T1000 (cell line): ENCODE measurements at places on chromosomes 16 and 17.

DNA sequence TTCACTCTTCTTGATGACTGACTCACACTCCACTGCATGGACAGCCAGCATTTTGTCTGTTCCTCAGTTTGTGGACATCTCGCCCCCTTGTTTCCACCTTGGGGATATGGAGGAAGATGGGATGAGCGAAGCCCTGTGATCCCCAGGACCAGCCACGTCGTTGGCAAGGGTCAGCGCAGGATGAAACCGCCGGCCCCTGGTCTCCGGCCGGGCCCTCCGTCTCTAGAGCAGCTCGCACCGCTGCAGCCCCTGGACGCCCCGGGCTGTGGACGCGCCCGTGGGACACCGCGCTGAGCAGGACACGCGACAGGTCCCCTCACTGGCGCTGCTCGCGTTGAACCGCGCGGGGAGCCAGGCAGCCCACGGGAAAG is 604 bp upstream of the ZC3H18 start:
- DNase-seq = no peak

- no peak for DNase-seq
Measured at GRCh38 chr17:38970128-38970527, 2.9 kb upstream of the FBXO47 start.

GRCh38 chr16:22369221-22369811 is 5.1 kb downstream of the CDR2 start:
- DNase-seq = no peak

GRCh38 chr17:79866791-79867518 is 27.7 kb upstream of the CBX4 start:
- DNase-seq = no peak

DNA sequence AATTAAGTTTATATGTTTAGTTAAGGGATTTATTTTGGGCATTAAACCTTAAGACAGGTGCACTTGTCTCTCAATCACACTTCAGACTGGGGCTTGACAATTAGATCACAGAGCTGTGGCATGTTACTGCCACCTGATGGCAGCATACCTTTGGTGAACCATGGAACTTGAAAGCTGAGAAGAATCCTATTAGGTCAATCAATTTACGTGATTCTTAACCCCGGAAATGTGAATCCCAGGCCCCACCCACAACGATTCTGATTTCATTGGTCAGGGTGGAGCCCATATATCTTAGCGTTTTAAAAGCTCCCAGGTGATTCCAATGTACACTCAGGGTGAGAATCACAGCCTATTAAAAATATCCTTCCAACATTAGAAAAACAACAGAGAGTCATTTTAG is 91.0 kb downstream of the GSG1L start:
- DNase-seq = no peak

- DNase-seq = no peak
Measured at GRCh38 chr17:42135664-42136653, 13.4 kb downstream of the HSPB9 start.

- DNase-seq = no peak
Measured at GRCh38 chr16:77033516-77033915, 157.5 kb upstream of the MON1B start.

GRCh38 chr16:21704733-21705132 is 41.0 kb downstream of the OTOA start:
- DNase-seq = no peak

DNA sequence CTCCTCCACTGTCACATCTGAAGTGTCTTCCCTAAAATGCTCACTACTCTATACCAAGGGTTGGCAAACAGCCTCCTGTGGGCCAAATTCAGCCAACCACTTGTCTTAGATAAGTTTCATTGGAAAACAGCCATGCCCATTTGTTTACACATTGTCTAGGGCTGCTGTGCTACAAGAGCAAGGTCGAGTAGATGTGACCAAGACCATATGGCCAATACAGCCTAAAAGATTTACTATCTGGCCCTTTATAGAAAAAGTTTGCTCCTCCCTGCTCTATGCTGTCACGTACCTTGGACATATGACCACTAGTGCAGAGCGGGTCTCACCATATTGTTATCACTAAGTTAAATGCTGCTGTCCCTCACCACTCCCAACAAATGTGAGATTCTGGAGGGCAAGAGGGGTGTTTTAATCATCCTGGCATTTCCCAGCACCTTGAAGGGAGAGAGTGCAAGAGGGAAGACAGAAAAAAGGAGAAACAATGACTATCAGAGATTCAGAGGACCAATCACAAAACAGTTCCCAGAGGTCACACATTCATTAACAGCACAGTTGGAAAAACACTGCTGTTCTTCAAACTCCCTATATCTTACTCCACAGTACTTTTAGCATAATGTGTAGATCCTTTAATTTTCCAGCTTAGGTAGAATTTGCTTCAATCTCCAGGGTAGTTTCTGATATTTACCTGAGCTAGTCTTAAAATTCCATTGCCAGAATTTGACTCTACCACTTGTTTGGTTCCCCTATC is 13.2 kb downstream of the LSM12 start:
- DNase-seq = no peak

- no peak for DNase-seq
Measured at GRCh38 chr17:72950242-72950931, 142.1 kb downstream of the SLC39A11 start.

- no peak for DNase-seq
Measured at GRCh38 chr17:7374353-7374752, 6.5 kb upstream of the TNK1 start.

GRCh38 chr16:66219491-66219890 is 147.0 kb upstream of the CDH5 start:
- DNase-seq = no peak

- peak; percentile 21 for DNase-seq
Measured at GRCh38 chr17:45149669-45150664, 1.7 kb downstream of the HEXIM1 start.

- DNase-seq = no peak
Measured at GRCh38 chr16:23269248-23269953, 32.7 kb upstream of the SCNN1B start.

- DNase-seq = no peak
Measured at GRCh38 chr16:78829280-78829679, 729.8 kb downstream of the WWOX start.

DNA sequence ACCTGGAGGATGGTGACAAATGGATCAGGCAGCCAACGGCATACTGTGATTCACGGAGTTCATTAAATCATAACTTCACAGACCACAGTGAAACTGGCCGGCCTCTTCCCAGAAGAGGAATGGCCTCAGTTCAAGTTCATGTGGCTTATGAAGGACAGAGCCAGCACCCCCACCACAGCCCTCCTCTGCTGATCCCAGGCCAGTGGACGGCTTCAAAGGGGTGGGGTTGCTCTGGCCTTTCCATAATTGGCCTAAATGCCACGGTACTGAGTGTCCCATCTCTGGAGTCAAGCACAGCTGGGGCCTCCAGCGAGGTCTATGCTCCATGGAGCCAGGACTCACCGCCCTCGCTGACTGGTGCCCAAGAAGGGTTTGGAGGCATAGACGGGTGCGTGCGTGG is 21.4 kb downstream of the GALNS start:
- no peak for DNase-seq

GRCh38 chr16:13189250-13189649 is 287.9 kb downstream of the SHISA9 start:
- DNase-seq = no peak

GRCh38 chr17:67247416-67247900 is 2.5 kb upstream of the HELZ start:
- DNase-seq = no peak

GRCh38 chr17:3960764-3961163 is 3.5 kb downstream of the ATP2A3 start:
- no peak for DNase-seq
